Muscle of leg (tissue), 16 donors: ENCODE measurements at places on chromosomes 16 and 17. TPM values are rescaled to one million over a fixed set of nuclear protein-coding genes. Genes with fewer than 3 reads are reported as not detected.

GRCh38 chr16:30722443-30722842 is 23.5 kb downstream of the SRCAP start:
- DNase-seq, result no peak

- DNase-seq, result peak; percentile 27
Measured at GRCh38 chr17:62064029-62064790, 868 bp downstream of the MED13 start.

DNA sequence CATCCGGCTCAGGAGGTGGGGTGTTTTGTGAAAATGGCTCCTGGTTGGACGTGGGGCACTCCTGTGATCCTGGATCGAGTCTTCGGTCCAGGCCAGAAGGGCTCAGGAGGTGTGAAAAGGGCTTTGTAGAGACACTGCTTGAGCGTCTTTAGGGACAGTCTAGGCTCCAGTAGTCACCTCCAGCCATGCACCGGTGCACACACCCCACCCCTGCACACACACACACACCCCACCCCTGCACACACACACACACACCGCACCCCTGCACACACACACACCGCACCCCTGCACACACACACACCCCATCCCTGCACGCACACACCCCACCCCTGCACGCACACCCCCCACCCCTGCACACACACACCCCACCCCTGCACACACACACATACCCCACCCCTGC is 19.1 kb downstream of the CHMP1A start:
- DNase-seq, result no peak

DNA sequence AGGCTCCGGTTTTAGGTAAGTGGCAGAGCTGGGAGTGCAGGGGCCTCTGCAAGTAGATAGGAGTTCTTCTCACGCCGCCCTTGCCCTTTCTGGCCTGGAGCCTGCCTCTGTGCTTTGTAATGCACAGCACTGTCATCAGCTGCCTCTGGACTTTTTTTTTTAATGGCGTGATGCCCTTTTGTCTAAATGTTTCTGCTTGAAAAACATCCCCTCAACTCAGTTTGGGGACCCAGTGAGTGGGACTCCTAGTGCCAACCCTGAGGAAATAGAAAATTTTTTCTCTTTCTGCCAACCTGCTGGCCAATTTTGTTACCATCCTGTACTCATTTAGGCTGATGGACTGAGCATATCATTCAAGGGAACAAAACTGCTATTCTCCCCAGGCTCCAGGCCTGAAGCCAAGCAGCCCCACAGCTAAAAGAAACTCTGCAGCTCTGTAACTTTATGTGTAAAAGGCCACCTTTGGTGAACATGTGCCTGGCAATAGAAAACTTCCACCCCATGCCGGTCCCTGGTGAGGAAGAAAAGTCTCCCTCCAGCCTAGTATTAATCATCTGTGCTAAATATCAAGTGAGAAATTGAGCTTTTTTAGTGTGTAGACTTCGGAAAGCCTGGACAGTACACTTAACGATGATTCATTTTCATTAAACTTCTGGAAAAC is 22.5 kb downstream of the SLC6A2 start:
- peak; percentile 89 for DNase-seq

DNA sequence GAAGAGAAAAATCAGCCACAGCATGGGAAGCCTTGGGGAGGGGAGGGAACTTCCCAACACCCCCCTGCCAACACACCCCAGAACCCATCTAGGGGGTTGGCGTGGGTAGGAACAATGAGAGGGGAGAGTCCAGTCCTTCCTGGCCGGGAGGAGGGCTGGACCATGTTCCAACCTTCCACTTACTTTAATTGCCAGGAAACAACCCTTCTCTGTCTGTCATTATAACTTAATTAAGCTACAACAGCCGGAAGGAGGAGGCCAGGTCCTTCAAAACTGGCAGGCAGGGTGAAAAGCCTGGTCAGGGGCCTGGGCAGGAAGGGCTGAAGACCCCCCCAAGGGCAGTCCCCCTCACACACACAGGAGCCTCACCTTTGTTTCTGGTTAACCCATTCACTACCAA is 447.0 kb downstream of the SOX9 start:
- no peak for DNase-seq

- DNase-seq, result no peak
Measured at GRCh38 chr16:74562117-74562516, 44.8 kb downstream of the GLG1 start.

ACAP1 gene
- total RNA-seq, result 12.1 TPM

TBC1D3H gene
- total RNA-seq, result not detected
